ENCODE measurements at places on chromosomes 2 and 18.

- H3K27me3 ChIP-seq = no peaks in the 10 kb centered on the region
- peak; percentile 81 for DNase-seq
- peak overlapping the region; percentile 15 for H3K27ac ChIP-seq
- H3K4me1 ChIP-seq = peaks cover 18% of the 10 kb centered on the region
Observed at GRCh38 chr2:71614976-71615766, 161.8 kb downstream of the DYSF start.

DNA sequence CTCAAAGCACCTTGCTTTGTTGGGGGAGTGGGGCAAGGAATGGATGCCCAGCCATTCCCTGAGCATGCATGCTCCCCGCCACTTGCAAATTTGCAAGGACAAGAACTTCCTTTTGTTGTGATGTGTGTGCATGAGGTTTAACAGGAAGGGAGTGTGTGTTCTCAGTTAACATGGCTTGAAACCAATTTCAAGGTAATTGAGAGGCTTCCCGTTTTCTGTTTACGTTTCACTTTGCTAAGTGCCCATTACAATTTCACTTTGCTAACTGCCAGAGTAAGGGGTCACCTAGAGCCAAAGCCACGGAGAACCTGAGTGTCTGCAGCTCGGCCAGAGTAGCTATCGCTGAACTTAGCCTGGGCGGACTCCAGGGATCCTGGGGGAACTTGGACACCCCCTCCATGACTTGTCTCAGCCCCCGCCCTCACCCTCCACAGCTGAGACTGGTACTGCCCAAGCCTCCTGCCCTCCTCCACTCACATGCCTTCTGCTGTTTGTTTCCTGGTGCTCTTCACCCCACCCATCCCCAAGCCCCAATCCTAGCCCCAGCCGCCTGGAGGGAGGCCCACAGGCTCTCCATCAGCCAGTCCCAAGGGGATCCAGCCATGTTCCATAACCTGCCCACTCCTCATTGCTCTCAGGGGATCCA lies 53.6 kb upstream of the LAPTM4A start:
- no peaks in the 10 kb centered on the region for H3K27me3 ChIP-seq
- no peaks in the 10 kb centered on the region for H3K4me1 ChIP-seq
- no peaks in the 10 kb centered on the region for H3K36me3 ChIP-seq
- H3K4me3 ChIP-seq = no peak overlapping the region

GRCh38 chr2:3793249-3793648 lies 89.9 kb downstream of the DCDC2C start:
- no peaks in the 10 kb centered on the region for H3K4me1 ChIP-seq
- no peak overlapping the region for H3K4me3 ChIP-seq
- no peak for DNase-seq
- H3K36me3 ChIP-seq = no peaks in the 10 kb centered on the region

DNA sequence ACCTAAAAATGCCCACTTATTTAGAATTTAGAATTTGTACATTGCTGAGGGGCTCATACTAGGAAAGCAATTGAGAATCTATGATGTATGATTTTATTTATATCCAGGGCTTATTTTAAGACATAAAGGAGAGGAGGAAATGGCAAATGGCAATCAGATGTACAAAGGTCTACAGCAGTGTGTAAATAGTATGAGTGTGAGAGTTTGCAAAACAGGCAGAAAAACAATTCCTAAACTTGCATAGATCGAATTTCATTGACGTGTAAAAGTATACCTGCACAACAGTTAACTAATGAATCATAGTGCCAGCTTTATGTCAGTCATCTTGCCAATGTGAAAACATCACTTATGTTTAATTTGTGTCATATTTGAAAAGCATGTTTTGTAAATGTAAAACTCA lies 718.7 kb upstream of the GCFC2 start:
- no peak overlapping the region for H3K4me3 ChIP-seq
- no peak overlapping the region for H3K27ac ChIP-seq
- peaks cover 2% of the 10 kb centered on the region for H3K27me3 ChIP-seq
- DNase-seq = no peak
- H3K4me1 ChIP-seq = no peaks in the 10 kb centered on the region

DNA sequence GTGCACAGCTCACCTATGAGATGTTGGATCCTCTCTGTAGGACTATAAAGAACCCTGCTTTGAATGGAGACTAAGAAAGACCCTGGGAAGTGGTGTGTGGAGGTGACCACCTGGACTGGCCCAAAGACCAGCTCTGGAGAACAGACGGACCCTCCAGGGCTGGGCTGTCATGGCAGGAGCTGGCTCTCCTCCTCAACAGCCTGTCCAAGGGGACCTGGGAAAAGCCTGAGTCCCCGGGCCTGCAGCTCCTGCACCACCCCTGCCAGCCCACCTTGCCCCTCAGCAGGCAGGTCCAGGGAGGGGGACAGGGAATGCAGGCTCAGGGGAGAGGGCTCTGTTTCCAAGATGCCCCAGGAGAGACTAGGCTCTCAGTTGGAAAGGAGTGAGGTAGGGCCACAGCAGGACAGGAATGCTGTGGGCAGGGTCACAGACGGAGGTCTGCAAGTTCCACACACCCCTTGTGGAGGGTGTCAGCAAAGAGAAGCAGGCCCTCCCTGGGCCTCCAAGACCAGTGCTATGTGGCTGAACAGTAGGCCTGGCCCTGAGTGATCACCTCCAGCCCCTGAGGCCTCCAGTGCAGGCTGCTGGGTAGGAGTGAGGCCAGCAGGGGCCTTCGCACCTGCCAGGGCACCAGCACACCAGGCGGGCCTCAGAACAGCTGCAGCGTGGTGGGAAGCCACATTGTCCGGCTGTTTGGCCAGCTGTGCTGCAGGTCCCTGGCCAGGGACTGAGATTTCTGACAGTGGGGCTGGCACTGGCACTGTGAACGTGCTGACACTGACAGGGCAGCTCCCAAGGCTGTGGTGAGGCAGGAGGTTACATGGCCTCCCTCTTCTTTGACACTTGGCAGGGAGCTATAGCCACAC lies 86.4 kb upstream of the OTOS start:
- H3K27me3 ChIP-seq = peaks cover 3% of the 10 kb centered on the region
- DNase-seq = no peak
- peaks cover 12% of the 10 kb centered on the region for H3K4me1 ChIP-seq
- no peak overlapping the region for H3K4me3 ChIP-seq

DNA sequence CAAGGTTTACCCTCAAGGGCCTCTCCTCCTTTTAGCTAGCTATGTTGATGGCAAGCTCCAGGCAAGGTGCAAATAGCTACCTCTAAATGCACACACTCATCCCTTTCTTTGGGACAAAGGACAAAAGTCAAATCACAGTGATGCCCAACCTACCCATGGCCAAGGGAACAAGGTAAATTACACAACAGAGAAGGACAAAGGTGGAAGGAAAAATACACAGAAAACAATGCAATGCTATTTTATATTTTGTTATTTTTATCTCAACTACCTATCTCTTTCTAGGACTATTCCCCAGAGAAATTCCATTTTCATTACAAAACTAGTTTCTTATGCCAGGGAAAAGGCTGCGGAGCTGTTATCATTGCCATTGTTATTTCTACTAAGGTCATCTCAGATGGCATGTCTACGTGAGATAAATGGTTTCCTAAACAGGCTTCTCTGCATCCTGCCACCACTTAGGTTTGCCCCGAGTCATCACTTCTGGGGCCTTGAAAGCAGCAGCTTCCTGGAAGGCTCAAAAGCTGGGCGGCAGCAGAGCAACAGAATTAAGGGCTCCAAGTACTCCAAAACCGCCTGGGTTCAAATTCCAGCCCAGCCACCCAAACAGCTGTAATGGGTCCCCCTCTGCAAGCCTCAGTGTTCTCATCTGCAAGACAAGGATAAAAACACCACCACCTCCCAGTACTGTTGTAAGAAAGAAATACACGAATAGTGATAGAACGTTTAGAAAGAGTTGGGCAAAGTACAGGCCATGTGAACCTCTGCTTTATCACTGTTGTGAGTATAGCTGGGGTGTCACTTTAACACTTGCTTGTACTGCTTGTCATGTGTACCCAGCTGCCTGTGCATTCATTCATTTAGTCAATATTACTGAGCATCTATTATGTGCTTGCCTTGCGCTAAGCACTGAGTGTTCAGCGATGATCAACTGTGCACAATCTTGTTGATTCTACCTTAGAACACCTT lies 20.9 kb downstream of the BCL2 start:
- H3K27me3 ChIP-seq = no peaks in the 10 kb centered on the region
- H3K36me3 ChIP-seq = no peaks in the 10 kb centered on the region
- peaks cover 36% of the 10 kb centered on the region for H3K4me1 ChIP-seq

DNA sequence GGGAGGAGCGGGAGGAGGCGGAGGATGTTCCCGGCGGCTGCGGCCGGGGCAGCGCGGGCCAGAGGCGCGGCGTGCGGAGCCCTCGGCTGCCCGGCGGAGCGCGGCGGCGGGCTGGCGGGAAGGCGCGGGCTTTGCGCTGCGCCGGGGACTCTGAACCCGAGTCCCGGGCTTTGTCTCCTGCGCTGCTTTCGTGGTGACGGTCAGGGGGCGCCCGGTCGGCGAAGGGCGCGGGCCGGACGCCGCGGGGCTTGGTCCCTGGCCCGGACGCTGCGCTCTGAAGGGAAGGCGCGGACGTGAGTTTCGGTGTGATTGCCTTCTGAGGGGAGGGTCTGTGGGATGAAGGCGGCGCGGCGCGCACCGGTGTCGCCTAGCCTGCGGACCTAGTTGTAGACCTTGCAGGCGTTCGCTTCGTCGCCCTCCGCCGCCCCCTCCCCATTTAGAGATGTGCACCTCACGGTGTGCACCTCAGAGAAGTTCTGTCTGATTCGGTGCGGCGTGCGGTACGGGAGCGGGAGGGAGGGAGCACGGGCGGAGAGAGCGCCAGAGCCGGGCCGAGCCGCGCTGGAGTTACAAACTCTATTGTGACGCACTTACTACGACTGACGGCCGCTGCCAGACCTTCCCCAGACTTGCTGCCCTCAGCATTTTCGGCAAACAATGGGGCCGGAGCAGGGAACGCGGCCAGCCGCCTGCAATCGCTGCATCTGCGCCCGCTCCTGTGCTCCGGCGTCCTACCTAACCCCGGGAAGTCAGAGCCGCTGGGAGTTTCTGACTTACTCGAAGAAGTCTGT lies 2.1 kb downstream of the BCL2L11 start:
- H3K4me1 ChIP-seq = peaks cover 40% of the 10 kb centered on the region
- H3K27me3 ChIP-seq = no peaks in the 10 kb centered on the region
- H3K27ac ChIP-seq = peak overlapping the region; percentile 81
- peak overlapping the region; percentile 85 for H3K4me3 ChIP-seq

GRCh38 chr18:31247574-31248199 lies 70.3 kb upstream of the DSG1 start:
- H3K27ac ChIP-seq = no peak overlapping the region
- peaks cover 74% of the 10 kb centered on the region for H3K4me1 ChIP-seq
- DNase-seq = no peak
- H3K27me3 ChIP-seq = no peaks in the 10 kb centered on the region

GRCh38 chr2:55885127-55885943 lies 38.2 kb downstream of the EFEMP1 start:
- peak overlapping the region; percentile 92 for H3K27ac ChIP-seq
- peaks cover 51% of the 10 kb centered on the region for H3K4me1 ChIP-seq
- no peak for DNase-seq
- H3K4me3 ChIP-seq = no peak overlapping the region
- no peaks in the 10 kb centered on the region for H3K36me3 ChIP-seq
- H3K27me3 ChIP-seq = no peaks in the 10 kb centered on the region

DNA sequence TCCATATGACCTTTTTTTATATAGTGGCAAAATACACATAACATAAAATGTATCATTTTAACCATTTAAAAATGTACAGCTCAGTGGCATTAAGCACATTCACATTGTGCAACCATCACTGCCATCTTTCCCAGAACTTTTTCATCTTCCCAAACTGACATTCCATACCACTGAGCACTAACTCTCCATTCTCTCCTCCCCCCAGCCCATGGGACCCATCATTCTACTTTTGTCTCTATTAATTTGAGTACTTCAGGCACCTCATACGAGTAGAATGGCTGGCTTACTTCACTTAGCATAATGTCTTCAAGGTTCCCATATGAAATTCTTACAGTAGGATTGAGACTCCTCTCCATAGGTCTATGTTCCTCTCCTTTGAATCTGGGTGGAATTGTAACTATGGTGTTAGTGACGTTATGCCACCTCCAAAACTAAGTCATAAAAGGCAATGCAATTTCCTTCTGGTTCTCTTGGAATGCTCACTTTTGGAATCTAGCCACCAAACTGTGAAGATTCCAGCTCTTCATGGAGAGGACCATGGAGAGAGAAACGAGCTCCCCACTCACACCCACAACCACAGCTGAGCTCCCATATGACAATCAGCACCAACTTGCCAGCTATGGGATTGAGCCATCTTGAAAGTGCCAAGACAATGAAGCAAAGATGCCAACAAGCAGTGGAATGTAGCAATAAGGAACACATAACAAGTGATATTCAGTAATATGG lies 9.8 kb upstream of the DNAJC27 start:
- H3K4me1 ChIP-seq = peaks cover 12% of the 10 kb centered on the region
- no peaks in the 10 kb centered on the region for H3K27me3 ChIP-seq
- H3K4me3 ChIP-seq = no peak overlapping the region
- H3K27ac ChIP-seq = no peak overlapping the region

DNA sequence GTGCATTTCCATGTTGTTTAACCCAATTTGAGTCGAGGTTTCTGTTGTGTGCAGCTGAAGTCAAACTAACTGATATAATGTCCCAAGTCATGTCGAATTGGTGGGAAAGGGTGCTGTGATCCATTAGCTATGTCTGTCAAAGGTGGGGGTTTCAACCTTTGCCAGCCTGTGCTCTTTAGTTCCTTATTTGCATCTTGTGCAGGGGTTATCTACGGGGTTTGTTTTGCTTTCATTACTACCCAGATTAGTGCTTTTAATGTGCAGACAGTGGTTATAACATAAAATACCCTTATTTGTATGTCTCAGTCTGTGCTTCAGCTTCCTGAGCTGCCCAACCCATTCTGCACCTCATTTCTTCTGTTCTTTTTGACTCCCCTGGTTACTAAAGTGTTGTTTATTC lies 271.9 kb upstream of the CXCR4 start:
- H3K27me3 ChIP-seq = peaks cover 20% of the 10 kb centered on the region
- H3K4me1 ChIP-seq = no peaks in the 10 kb centered on the region
- H3K4me3 ChIP-seq = no peak overlapping the region
- DNase-seq = no peak

DNA sequence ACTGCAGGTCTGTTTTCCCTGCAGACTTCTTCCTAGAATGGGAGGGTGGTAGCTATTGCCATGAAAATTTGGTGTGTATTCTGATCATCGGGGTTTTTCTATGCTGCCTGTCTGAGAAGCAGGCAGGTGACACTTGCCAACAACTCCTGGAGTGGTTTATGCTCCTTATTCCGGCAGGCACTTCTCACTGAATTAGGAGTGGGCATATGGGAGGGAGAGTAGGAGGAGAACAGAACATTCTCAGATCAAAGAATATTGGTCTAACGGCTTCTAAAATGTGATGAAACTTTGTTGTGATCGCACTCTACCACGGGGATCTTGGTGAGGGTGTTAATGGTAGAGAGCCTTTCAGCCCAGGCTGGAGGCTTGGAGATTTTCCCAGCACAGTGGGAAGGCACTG lies 480.8 kb downstream of the PLCL1 start:
- DNase-seq = no peak
- no peaks in the 10 kb centered on the region for H3K36me3 ChIP-seq
- no peak overlapping the region for H3K4me3 ChIP-seq
- H3K4me1 ChIP-seq = no peaks in the 10 kb centered on the region
- peaks cover 33% of the 10 kb centered on the region for H3K27me3 ChIP-seq
- H3K27ac ChIP-seq = no peak overlapping the region

DNA sequence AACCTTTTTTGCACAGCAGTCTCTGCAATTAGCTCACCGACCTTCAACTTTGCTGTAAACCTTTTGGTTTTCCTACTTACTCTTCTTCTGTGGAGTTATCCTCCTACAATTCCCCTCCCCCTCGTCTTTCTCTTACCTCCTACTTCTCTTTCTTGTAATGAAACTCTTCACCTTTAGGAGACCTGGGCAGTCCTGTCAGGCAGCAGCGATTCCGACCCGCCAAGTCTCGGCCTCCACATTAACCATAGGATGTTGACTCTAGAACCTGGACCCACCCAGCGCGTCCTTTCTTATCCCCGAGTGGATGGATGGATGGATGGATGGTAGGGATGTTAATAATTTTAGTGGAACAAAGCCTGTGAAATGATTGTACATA lies 8.3 kb downstream of the TBR1 start:
- peaks cover 80% of the 10 kb centered on the region for H3K27me3 ChIP-seq
- no peak for DNase-seq
- peaks cover 22% of the 10 kb centered on the region for H3K4me1 ChIP-seq
- peak overlapping the region; percentile 57 for H3K4me3 ChIP-seq

Measured in chondrocyte (in vitro differentiated cells).